Omental fat pad (tissue), 4 donors: ENCODE measurements at places on chromosomes 12 and 14.

DNA sequence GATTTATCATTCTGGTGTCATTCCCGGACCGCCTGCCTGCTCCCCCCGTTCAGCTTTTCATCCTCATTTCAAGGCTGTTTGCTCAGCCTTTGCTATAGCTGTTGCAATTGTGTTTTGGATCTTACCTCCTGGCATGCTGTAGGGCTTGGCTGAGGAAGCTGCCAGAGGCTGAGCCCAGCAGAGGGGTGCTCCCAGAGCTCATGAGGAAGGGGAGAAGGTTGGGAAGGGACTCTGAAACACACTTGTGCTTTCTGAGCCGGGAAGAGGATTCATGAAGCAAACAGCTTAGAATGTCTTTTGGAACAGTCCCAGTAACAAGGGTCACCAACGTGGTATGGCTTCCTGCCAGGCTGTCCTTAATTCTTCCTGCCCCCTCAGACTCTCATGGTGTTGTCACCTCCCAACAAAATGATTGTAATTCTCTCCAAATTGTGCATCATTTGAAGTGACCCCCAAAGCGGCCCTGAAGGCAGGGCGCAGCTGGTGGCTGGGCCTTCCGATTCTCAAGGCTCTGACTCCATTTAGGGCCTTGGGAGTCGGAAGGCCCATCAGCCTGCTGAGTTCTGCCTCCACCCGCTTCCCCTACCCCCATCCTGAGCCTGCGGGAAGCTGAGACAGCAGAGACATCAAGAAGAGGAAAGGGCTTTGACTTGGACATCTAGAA, 111.9 kb upstream of the ARHGAP5 start:
- DNase-seq = no peak

GRCh38 chr14:52998376-52999015, 47.6 kb upstream of the FERMT2 start:
- no peak for DNase-seq

GRCh38 chr14:49303946-49304516, 282.1 kb downstream of the RPS29 start:
- DNase-seq = no peak

DNA sequence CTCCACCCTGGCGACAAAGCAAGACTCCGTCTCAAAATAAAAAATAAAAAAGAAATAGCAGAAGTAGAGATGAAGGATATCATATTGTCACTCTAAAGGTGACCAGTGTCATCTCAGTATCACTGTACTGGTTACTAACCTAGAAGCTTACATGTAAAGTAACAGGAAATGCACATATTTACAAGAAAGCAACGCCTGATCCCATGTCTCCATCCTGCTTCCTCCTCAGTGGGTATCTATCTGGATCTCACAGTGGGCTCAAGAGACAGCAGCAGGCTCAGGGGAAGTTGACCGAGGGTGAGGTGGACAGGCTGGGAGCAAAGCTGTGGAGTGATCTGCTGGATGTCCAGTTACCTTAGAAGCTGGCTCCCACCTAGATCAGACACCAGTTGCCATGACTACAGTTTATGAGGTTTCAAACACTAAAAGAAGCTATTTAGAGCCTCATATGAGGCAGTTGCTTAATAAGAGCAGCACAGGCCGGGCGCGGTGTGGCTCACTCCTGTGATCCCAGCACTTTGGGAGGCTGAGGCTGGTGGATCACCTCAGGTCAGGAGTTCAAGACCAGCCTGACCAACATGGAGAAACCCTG, 10.5 kb downstream of the MTRFR start:
- no peak for DNase-seq

DNA sequence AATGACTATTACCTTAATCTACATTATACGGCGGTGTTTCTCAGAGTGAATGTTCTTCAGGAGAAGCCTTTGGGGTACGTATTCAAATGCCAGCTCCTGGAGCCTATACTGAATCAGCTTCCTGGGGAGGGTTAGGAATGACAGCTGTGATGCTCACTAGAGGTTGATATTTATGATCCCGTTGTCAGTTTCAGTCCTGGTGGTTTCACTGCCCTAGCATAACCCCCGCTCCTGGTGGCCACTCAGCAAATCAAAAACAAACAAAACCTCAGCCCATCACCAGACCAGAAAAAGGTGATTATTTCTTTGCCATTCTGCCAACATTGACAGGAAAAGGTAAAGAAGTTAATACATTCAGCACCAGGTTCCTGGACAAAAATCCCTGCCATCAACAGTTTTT, 136.5 kb upstream of the CRY1 start:
- no peak for DNase-seq

- no peak for DNase-seq
Observed at GRCh38 chr12:18990856-18991255, 138.7 kb upstream of the PLEKHA5 start.

- DNase-seq = no peak
Observed at GRCh38 chr12:116066381-116067230, 210.9 kb downstream of the MED13L start.

DNA sequence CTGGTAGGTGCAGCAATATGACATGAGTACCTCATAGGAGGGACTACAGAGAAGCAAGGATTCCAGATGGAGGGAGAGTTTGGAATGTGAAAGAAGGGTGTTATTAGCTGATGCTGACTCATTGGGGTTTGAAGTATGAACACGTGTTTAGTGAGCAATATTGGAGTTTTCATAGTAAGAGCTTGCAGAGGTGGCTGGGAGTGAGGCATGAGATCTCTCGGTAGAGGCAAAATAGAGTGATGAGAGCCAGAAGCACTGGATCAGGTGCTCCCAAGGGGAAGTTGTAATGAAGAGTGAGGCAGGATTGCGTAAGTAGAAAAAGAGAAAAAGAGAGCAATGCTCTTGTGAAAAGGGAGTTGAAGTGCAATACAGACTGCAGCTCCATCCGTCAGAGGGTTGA, 42.1 kb downstream of the MGST1 start:
- DNase-seq = no peak

- no peak for DNase-seq
Observed at GRCh38 chr14:83714151-83714550, 1815.8 kb upstream of the FLRT2 start.

DNA sequence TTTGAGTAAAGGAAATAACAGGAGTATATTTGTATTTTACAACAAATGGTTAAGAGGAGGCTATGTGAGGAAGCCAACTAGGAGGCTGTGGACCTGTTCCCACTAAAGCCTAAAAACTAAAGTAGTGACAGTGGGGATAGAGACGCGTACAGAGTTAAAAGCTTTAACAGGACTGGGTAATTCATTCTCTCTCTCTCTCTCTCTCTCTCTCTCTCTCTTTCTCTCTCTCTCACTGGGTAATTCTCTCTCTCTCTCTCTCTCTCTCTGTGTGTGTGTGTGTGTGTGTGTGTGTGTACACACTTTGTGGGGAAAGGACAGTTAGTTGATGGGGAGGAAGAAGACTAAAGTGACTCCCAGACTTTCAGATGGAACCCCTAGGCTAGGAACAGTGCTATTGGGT, 16.3 kb downstream of the ERC1 start:
- no peak for DNase-seq

DNA sequence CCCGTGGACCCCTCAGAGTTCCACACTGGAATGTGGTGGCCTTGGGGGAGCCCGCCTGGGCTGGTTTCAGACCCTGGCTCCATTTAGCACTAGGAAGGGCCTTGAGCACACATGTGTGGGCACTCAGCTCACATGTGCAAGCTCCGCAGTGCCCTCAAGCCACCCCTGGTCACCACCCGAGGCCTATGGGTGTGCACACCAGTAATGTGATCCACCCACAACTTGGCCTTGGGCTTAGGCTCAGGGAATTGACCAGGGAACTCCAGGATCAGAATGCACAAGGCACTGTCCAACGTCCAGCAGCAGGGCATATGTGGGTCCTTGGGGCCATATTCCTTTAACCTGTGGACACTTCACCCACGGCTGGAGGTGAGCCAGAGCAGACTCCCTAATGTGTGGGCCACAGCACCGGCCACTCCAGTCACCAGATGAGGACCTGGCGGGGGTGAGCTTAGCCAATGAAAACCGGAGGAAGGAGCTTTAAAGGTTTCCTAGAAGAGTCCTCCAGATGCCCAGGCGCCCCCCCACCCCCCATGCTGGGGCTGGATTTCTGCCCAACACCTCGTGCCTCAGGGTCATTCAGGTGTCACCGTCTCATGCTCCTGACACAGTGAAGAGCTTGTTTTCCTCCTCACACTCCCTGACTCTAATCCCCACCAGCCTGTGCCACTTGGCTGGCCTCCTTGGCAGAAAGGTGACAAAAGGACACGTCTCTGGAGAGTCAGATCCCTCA, 209.2 kb downstream of the ZFP36L1 start:
- no peak for DNase-seq

DNA sequence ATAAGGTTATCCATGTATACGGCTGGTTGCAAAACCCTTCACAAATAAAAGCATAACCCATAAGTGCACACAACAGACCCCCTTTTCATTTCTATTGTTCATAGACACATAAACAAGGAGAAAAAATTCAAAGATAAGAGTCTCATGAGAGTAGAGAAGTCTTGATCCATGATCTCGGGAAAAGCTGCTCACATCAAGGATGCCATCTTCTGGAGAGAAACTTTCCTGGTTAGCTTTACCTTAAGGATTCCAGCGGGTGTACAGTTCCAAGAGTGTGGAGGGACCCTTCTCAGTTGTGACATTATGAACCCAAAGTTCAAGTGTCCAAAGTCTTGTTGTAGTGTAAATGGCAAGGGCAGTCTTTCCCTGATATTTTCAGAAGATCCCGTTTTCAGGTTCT, 144.5 kb downstream of the LLPH start:
- DNase-seq = no peak

DNA sequence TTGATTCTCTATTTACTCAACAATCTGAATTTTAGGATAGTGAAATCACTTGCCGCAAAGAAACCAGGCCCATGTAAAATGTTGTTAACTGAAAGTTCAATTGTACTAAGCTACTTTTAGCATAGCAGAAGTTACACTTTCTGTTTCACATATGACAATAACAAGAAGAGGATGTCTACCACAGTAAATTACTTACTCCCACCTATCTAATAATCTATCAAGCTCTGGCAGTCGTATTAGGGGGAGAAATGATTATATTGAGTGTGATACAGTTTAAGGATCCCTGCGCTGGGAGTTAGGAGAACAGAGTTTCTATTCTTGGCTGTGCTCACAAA, 66.5 kb upstream of the CAND1 start:
- no peak for DNase-seq

- DNase-seq = no peak
Observed at GRCh38 chr12:29113101-29113500, 36.0 kb upstream of the FAR2 start.

- DNase-seq = no peak
Observed at GRCh38 chr14:70148351-70148750, 40.4 kb downstream of the SLC8A3 start.

GRCh38 chr12:62767946-62768345, 167.0 kb downstream of the PPM1H start:
- DNase-seq = no peak

DNA sequence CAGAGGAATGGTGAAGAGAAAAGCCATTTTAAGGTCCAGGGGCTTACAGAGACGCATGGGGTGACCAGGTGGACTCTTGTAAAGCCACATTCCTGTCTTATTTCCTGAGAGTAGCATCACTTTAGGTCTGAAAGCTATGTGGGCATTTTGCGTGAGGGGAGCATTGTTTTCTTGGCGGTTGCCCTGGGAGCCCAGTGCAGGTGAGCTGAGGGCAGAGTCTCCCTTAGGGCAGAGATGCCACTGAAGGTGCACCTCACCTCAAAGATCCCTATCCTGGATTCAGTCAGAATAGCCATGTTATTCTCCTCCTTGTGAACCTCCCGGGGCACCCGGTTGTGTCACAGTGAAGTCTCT, 12.4 kb downstream of the GLRX5 start:
- DNase-seq = no peak

DNA sequence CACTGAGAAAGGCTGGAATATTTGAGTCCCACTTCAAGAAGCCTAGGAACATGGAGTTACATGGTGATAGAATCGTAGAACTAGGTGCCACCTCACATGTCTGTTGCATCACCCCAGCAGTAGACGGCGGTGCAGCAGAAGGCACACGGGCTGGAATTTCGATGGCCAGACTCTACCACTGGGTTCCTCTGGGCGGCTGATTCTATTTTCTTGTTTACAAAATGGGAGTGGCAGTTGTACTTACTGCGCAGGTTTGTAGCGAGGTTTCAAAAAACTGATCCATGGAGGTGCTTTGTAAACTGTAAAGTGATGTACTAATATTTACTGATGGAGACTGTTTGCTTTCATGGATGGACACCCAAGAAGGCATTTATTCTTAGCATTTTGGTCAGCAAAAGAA, 45.7 kb downstream of the WDR20 start:
- DNase-seq = no peak

- DNase-seq = no peak
Observed at GRCh38 chr14:71321574-71322315, 414.5 kb downstream of the PCNX1 start.

DNA sequence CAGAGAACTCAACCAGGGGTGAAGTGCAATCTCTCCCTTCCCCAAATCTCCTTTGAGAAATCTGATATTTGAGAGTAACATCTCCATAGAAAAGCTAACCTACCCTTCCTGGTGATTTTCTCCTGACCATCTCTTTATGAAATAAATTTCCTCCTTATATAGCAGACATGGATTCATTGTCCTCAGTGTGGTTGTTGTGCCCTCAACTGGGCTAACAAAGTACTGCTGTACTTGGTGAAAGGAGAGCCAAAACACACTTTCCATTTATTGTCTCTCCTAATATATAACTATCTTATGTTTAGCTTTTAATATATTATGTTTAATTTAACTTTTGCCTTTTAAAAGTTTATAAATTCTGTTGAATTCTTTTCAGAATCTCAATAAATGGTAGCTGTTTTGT, 65.1 kb upstream of the SLCO1B1 start:
- DNase-seq = no peak

DNA sequence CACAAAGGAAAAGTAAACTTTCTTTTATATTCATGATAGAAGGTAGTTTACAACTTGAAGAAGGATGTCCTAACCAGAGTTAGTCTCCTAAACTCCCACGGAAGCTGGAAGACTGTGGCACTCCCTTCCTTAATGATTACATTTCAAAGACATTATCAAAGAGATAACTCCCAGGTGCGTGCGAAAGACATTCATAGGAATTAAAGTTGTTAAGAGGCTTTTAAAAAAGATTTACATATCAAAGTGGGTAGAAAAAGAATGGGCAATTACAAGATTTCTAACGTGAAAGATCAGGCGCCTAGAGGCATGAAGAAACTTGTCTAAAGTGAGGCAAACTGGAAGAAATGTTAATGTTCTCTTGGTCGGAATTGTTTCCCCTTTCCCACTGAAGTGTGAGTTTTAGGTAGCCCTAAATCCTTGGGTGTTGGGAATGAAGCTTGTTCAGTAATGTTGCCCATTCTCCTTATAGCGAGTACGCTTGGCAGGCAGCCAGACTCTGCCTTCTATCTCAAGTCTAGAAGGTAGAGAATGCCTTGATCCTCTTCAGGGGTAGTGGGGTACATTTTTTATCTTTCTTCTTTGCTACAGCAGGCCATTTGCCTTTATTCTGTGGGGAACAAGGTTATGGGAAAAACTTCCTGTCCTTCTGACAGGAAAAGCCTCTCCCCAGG, 642.0 kb downstream of the SLC6A15 start:
- no peak for DNase-seq

DNA sequence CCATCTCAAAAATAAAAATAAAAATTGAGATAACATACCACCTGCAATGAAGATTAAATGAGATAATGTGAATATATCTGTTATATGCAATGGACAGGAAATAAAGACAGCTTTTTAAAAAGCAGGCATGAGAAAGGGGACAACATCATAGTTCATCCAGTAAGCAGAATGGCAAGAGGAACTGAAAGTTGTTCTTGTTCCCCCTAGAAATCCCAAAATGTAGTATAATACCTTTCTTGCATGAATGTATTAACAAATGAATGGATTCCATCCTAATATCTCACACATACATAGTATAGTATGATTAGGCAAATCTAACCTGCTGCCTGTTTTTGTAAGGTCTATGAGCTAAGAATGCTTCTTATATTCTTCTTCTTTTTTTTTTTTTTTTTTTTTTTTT, 31.4 kb downstream of the FGD6 start:
- no peak for DNase-seq
